ENCODE measurements at places on chromosomes 13 and 19.

DNA sequence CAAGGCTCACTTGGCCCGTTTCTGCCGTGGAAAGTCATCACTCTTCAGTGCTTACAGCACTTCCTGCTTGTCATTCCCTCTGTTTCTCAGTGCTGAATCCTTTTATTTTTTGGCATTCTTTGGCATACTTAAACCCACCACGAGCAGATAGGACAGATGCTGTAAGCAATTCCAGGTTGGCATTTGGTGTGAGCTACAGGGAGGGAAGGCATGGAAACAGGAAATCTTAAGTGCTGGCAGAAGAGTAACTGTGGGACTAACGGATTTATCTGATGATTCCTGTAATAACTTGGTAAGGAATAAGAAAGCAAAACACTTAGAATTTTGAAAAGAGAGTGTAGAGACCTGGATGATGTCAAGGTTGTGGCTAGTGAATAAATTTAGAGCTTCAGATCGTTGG is 273.4 kb downstream of the GPC6 start:
- DNase-seq = peak; percentile 12

DNA sequence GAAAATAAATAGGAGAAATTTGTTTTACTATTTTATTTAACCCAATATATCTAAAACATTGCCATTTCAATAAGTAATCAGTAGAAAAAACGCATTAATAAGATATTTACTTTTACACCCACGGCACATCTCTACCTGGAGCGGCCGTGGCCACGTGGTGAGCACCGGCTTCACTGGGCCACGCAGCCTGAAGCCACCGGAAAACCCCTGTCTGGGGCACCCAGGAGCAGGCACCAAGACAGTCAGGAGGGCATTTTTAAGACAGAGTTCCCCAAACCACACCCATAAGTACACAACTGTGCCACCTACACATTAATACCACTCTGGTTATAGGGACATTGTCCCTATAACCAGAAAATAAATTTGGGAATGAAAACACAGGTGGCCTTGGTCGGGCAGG is 80.9 kb downstream of the SPACA7 start:
- no peak for DNase-seq

- no peak for DNase-seq
These were observed 25.0 kb downstream of the LHFPL6 start for GRCh38 chr13:39577838-39578491.

- no peak for DNase-seq
These were observed 4.6 kb upstream of the EPHX3 start for GRCh38 chr19:15236886-15237285.

DNA sequence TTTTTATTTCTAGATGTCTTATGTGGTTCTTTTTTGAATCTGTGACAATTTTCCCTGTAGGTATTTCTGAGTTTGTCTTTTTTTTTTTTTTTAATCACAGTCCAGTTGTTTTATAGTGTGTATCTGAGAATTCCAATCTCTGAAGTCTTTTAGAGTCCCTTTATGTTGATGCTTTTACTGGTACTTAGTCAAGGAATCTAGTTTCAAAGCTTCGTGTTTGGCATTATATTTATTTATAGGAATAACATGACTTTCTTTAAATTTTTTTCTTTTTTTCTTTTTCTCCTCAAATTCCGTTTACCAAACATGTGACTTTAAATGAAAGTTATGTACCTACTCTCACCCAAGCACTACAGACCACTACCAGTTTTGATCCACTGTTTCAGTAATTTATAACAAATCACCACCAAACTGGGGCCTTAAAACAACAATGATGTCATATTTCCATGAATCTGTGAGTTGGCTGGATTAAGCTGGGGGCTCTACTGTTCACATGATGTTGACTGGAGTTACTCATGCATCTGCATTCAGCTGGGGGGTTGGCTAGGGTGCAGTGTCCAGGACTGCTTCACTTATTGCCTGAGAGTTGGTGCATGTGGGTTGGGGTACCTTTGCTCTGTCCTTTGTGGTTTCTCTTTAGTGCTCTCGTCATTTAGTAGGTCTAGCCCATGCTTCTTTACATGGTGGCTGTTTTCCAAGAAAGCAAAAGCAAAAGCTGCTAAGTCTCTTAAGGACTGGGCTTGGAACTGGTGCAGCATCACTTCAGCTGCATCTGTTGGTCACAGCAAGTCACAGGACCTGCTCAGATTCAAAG is 22.3 kb downstream of the KCTD4 start:
- DNase-seq = no peak

DNA sequence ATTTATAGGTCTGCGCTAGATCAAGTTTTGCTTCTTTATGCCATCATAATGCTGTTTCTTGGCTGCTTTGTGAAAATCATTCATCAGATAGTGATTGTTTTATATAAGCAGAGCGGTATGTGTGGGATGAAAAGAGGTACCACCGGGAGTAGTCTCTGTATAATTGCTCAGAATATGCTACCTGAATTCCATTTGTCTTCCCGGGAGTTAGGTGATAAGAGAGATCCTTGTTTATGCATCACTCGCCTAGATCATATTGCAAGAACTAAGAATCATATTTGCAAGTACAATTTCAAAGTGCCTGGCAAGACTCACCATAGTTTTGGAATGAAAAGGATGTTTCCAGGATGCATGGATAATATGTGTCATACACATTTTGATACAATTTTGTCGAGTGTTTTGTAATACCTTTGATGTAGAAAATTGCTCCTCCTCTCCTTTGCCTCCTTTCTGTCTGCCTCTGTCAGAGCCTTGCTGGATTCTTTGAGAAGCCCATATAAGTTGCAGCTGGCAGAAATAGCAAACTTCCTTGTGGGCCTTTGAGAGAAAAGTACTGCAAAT is 1306.0 kb upstream of the SLC10A2 start:
- DNase-seq = no peak

DNA sequence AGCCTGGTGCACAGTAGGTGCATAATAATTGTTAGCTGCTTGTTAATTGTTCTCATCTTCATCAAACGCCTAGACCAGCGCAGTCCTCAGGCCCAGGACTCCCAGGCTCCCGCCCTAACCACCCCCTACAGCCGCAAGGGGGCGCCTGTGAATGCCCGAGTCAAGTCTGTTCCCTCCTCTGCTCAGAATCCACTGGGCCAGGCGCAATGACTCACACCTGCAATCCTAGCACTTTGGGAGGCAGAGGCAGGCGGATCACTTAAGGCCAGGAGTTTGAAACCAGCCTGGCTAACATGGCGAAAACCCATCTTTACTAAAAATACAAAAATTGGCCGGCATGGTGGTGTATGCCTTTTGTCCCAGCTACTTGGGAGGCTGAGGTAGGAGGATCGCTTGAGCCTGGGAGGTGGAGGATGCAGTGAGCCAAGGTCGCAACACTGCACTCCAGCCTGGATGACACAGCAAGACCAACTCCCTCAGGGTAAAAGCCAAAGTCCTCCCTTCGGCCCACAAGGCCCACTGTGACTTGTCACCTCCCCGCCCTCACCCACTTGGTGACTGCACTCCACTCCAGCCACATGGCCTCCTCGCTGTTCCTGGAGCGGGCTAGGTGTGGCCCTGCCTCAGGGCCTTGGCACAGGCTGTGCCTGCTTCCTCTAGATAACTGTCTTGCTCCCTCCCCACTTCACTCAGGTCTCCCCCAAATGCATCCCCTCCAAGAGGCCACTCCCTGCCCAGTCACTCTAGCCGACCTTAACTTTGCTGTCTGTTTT is 9.1 kb downstream of the ZNF653 start:
- DNase-seq = peak; percentile 48

DNA sequence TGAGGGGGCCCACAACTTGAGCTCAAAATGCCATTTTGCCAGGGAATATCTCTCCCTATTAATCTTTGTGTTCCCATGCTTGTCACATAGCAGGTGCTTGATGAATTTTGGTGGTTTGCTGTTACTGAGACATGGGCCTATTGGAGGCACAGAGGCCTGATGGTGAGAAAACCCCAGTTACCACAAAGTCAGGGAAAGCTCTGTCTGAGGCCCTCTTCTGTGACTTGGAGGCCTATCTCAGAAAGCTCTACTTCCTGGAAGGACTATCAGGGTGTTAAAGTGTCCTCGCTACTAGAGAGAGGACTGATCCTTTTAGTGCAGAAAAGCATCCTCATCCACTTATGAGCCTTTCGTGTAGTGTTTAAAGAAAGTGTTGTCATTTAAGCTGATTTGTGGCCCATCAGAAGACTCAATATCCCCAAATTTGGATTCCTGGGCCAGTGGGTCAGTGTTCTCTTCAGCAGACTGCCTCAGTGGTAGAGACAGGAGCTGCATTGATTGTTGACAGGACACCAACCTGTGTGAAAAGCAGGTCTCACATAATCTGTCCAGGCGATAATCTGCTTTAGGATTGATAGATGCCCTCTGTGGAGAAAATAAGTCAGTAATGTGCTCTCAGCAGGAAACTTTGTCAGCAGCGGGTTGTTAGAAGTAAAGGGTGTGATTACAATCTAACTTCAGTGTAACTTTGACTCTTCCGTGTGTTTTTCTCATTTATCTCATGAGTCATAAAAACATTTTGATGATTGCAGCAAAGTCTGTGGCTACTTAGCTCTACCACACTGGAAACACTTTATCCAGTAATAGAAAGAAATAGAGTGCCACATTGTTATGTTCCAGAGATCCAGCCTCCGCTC is 121.0 kb downstream of the AKAP11 start:
- no peak for DNase-seq

- DNase-seq = no peak
These were observed 33.6 kb upstream of the SLC15A1 start for GRCh38 chr13:98786023-98786422.

- no peak for DNase-seq
These were observed 843 bp downstream of the ANO8 start for GRCh38 chr19:17333611-17334413.

DNA sequence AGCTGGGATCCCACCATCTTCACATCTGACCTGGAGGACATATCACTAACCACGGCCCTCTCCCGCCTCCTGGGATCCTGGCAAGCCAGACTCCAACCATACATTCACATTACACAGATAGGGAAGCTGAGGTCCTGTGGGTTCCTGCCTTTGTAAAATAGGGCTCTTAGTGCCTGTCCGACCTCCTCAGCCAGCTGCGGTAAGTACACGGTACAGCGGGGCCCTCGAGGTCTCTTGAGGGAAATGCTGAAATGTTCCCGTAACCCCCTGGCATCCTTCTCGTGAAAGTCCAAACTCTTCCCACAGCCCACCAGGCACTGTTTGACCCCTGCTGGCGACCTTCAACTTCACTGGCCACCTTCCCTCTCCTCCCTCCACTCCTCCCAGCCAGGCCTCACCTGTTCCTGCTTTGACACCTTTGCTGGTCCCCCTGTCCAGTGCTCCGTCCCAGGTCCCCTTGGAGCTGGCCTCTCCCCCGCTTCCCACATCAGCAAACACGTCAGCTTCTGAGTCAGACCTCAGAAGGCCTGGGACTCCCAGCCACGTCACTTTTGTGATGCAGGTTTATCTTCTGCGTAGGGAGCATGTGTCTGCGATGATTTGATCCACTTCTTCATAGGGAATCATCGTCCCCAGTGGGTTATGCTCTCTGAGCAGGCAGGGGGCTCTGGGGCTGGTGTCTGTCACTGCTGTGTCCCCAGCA is 8.8 kb upstream of the GNG7 start:
- no peak for DNase-seq

- DNase-seq = no peak
These were observed 221.3 kb upstream of the SLITRK6 start for GRCh38 chr13:86020351-86021002.

- DNase-seq = no peak
These were observed 3.3 kb downstream of the CFD start for GRCh38 chr19:862581-863314.
